Astrocyte of the cerebellum (primary cell): ENCODE measurements at places on chromosomes 11 and 22.

- DNase-seq, result no peak
These were observed 28.9 kb downstream of the MS4A13 start for GRCh38 chr11:60544077-60544476.

DNA sequence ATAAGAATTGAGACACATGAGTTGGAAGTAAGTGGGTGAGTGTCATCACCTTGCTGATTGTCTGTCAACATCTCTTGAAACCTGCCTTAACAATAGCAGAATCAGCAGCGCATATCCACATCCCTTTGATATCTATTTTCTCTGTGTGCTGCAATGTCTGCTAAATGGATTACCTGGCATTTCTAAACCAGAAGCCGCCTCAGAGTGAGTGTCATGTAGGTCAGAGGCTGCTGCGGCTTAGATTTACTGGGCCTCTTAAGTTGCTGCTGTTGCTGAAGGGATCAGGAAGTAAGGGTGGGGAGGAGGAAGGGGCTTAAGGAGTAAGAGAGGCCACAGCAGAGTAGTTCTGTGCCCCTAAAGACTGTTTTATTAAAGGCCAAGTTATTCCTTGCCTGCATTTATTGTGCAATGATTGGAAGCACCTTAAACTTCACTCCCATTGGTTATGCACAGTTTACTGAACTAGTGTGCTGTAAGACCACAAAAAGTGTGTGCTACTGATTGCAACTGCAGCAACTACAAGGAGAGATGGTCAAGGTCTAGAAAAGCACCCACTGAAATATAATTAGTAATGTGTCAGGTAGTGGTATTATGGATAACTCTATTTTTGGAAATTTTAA lies 29.8 kb upstream of the TMEM41B start:
- no peak for DNase-seq

- no peak for DNase-seq
These were observed 502 bp downstream of the SMIM38 start for GRCh38 chr11:69156235-69156639.

GRCh38 chr11:16825101-16825500 lies 86.7 kb downstream of the C11orf58 start:
- DNase-seq, result no peak

- no peak for DNase-seq
These were observed 3.1 kb downstream of the WBP2NL start for GRCh38 chr22:42001706-42002105.

DNA sequence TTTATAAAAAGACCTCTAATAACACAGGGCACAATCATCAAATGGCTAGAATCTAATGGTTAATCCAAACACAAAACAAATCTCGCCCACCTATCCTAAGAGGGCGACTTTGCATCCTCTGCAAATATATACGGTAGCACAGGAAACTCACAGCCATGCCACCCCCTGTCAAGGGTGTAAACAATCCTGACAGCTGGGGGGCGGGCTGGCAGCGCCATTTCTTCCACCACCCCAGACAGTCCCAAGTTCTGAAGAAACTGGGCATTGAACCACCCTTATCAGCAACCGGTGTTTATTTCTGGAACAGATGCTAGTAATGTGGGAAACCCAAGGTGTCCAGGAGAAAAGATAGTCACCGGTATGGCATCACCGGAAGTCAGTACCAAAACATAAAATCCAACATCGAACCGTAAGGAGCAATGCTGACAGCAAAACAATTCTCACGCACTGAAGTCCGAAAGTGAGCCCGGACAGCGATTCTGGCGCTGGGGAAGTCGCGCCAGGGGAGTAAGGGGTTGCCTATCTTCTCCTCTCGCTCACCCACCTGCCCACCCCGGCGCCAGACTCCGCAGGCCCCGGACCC lies 825 bp downstream of the FBXO3 start:
- no peak for DNase-seq
